ENCODE measurements at places on chromosomes 12 and 14.
A peak's percentile ranks its signal among the peaks of the same experiment; 100 is the strongest.

DNA sequence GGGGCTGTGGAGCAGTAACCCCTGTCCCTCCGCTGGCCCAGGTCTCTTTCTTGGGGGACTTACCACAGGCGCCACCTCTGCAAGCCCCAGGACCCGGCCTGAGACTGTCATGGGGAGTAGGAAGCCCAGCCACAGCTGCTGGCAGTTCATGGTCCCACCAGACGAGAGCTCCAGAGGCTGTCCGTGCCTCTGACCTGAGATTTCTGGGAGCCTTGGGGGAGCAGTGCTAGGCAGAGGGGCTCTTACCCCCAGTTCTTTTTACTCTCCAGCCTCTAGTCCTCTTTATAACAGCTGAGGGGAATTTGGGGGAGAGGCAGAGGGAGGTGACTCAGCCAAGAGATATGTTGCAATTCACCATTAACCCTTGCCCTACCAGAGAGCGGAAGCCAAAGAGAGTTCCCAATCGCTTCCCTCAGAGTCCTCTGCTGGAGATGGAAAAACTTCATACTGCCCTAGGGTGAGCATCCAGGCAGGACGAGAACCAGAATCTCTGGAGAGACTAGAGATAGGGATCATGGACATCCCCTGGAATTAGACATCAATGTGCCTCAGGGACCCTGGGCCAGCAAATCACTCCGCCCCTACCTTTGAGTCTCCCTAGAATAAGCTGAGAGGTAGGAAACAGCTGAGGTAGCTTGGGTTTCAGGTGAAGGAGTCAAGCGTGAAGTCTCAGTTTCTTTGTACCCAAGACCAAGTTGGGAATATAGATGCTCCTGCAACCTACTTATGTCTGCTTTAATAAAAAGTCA lies at the start of gene MMP19:
Gene MMP19 (minus strand): TSS at position 256 of the 749 bp plus-strand sequence. CDS start 106 bp downstream, at position 150.
- H3K27me3 ChIP-seq = peaks cover 2% of the 10 kb centered on the region
- H3K4me1 ChIP-seq = no peaks in the 10 kb centered on the region
- peak within 1 kb of the TSS; percentile 63 for H3K27ac ChIP-seq
- no peak within 1 kb of the TSS for H3K4me3 ChIP-seq

DNA sequence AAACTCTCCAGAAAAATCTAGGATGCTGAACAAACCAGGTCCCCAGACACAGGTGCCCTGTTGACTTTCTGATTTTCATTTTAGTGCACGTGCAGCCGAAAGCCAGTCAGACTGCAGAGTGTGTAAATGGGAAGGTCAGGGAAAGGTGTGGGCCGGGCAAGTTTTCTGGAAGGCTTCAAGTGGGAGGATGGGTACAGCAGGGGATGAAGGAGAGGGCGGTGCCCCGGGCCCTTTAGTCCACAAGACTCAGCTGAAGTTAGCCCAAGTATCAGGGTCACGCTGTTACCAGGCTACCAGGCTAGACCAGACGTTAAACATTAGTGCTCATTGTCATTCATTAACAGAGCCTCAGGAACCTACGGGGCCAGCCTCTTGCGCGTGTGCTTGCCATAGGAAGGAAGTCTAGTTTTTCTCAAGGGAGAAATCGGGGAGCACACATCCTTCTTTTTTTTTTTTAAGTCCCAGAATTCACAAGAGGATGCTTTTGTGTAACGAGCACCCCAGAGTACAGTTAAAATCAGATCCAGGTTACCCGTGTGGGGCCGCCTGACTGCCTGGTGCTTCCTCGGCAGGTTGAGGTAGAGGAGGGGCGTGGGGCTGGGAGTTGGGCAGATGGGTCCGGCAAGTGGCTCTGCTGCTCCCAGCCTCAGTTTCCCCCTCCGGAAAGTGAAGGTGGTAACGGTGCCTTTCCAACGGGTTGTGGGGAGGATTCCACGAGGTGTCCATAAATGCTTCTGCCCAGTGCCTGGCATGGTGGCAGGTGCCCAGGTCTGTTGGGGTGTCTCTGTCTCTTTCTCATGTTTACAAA lies 19.1 kb downstream of the BCL7A start:
- peak; percentile 79 for DNase-seq
- no peaks in the 10 kb centered on the region for H3K27me3 ChIP-seq
- peak overlapping the region; percentile 64 for H3K27ac ChIP-seq
- H3K36me3 ChIP-seq = no peaks in the 10 kb centered on the region
- H3K4me3 ChIP-seq = no peak overlapping the region

DNA sequence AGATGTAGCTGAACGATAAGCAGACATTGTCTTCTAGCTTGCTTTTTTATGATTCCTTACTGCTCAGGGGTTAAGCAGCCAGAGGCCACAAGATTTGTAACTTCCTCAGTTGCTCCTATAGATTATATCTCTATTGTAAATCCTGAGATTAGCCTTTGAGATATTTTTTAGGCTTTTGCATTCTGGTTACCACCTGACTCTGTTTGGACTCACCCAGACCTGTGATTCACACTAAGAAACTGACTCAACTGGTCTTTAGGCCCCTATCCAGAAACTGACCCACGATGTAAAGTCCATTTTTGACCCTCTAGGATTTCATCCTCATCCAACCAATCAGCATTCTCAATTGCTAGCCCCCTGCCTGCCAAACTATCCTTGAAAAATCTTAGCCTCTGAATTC lies 194.4 kb downstream of the RASSF9 start:
- H3K27ac ChIP-seq = no peak overlapping the region
- H3K4me1 ChIP-seq = no peaks in the 10 kb centered on the region
- no peak for DNase-seq
- no peaks in the 10 kb centered on the region for H3K36me3 ChIP-seq
- no peak overlapping the region for H3K4me3 ChIP-seq

- no peak for DNase-seq
- no peaks in the 10 kb centered on the region for H3K27me3 ChIP-seq
- H3K4me3 ChIP-seq = no peak overlapping the region
- no peaks in the 10 kb centered on the region for H3K4me1 ChIP-seq
- no peaks in the 10 kb centered on the region for H3K36me3 ChIP-seq
These were observed 127.9 kb downstream of the PTCSC3 start for GRCh38 chr14:36048667-36049066.

- no peaks in the 10 kb centered on the region for H3K36me3 ChIP-seq
- no peak overlapping the region for H3K27ac ChIP-seq
- no peaks in the 10 kb centered on the region for H3K4me1 ChIP-seq
- H3K27me3 ChIP-seq = no peaks in the 10 kb centered on the region
- DNase-seq = no peak
These were observed 119.8 kb upstream of the CPM start for GRCh38 chr12:69052613-69053408.

- no peak overlapping the region for H3K27ac ChIP-seq
- no peaks in the 10 kb centered on the region for H3K4me1 ChIP-seq
- no peak overlapping the region for H3K4me3 ChIP-seq
These were observed 568.5 kb downstream of the AACS start for GRCh38 chr12:125633686-125634085.

DNA sequence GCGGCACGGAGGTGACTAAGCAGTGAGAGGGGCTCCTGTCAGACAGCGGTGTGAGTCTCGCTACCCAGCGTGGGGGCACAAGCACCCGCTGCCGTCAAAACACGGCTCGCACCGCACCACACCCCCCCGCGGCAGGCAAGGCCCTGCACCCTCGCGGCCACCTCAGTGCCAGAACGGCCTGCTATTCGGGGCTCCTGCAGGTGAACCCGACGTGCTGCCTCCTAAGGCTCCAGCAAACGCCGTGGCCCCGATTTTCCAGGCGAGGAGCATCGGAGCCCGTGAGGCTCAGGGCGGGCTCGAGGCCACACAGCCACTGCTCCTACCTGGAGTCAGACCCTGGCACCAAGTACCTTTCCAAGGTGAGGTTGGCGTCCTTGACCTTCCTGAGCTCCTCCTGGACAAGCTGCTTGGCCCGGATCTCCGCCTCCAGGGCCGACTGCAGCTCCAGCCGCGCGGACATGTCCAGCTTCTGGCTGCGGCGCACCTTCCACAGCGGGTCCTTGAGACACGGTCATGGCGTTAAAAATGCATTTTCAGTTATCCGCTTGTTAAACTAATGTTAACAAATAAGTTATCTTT lies 41.8 kb downstream of the AMN start:
- H3K27ac ChIP-seq = no peak overlapping the region
- no peaks in the 10 kb centered on the region for H3K27me3 ChIP-seq
- H3K36me3 ChIP-seq = peaks cover 66% of the 10 kb centered on the region
- no peaks in the 10 kb centered on the region for H3K4me1 ChIP-seq

GRCh38 chr12:34186492-34186891 lies 164.2 kb downstream of the ALG10 start:
- no peaks in the 10 kb centered on the region for H3K36me3 ChIP-seq
- no peaks in the 10 kb centered on the region for H3K4me1 ChIP-seq
- no peaks in the 10 kb centered on the region for H3K27me3 ChIP-seq
- no peak overlapping the region for H3K27ac ChIP-seq
- no peak for DNase-seq

Data from transverse colon (tissue), 4 donors.